ENCODE measurements at places on chromosomes 5 and 9.

DNA sequence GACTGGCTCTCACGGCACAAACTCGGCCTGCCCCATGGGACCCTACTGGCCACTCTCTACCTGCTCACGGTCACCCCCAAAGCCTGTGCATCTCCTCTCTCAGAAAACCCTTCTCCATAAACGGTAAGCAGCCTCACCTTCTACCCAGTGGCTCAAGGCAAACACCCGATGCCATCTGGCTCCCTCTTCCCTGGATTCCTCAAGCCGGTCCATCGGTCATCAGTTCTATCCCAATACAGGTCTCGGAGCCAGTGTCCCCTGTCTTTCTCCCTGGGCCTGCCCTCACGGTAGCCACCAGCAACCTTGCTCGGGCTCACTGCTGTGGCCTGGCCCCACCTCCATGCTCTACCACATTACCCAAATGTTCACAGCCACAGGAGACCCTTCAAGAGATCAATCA is 134.1 kb downstream of the ROR2 start:
- no peak for DNase-seq

DNA sequence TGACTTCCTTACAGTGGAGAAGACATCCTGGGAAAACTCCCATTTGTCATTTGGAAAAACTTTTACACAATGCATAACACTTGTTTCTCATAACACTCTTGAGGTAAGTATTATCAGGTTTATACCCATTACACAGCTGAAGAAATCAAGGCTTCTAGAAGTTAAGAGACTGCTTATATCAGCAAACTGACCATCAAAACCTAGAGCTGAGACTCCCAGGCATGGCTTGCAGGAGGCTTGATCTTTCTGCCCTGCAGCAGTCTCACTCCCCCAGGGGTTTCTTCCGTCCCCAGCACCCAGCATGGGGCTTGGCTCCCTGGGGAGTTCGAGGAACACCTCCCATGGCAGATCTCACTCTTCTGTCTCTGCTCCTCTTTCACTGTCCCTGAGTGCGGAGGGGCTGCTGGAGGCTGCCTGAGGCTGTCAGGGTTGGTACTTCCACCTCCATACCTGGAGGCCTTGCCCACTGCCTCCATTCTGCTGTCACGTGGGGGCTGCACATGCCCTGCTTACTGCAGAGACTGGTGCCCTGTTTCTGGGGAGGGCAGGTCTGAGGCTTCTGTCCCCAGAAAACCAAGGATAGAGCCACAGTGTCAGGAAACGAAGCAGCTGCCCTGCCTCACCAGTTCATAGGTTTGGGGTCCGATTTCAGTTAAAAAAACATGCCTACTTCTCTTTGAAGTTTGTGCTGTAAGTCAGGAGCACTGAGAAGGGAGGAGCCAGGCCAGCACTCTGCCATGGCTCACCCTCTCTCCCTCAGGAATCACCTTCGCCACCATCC is 202.5 kb downstream of the PAX5 start:
- DNase-seq, result no peak

DNA sequence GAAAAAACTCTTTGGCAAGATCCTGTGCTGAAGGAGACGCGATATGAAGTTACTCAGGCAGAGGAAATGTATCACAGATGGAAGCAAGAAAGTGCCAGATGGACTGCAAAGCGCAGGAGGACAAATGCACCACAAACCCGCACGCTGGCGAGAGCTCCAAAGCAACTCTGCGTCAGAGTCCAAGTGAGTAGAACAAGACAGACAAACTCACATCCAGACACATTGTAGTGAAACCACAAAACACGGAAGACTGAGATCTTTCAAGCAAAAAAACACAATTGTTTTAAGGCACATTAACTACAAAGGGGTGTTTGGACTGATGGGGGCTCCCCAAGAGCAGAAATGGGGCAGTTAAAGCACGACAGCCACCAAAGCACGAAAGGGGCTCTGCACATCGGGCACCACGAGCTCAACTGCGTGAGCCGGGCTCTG is 39.2 kb upstream of the NKD2 start:
- no peak for DNase-seq

GRCh38 chr9:8244505-8245092 is 445.0 kb upstream of the DMAC1 start:
- no peak for DNase-seq

GRCh38 chr9:132669319-132669697 is 475 bp downstream of the DDX31 start:
- no peak for DNase-seq

- DNase-seq, result no peak
Observed at GRCh38 chr5:170582644-170583330, 79.0 kb downstream of the KCNIP1 start.

DNA sequence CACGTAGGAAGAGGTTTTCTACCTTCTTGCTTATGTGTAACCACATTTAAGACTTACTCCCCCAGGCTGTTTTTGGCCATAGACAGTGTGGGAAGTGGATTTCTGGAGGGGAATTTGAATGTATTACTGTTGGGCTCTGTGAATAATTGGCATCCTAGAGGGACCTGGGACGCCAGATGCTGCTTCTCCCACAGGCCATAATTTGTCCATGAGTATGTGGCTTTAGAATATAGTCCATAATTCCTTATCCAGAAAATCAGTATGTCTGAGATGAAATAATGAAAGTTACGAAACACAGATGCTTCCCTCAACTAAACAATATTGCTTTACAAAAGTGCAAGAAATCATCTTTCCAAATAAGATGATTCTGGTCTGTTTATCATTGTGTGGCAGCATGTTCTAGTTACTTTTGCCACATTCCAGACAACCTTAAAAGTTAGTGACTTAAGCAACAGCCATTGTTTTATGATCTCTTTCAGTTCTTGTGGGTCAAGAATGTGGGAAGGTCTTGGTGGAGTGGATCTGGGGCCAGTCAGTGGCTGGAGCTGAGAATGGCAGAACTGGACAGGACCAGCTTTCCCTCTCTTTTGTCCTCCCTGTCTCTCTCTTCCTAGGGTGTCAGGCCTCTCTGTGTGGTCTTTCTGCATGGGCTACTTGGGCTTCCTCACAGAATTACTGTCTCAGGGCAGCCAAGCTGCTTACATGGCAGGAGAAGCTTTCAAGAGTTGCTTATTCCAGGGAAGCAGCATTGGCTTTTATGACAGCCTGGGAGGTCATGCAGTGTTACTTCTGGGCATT is 79.4 kb downstream of the FBXL7 start:
- DNase-seq, result no peak
